ENCODE measurements at places on chromosomes 1 and 21.

- DNase-seq, result peak; percentile 91
Observed at GRCh38 chr21:45295576-45296365, 8.1 kb upstream of the POFUT2 start.

DNA sequence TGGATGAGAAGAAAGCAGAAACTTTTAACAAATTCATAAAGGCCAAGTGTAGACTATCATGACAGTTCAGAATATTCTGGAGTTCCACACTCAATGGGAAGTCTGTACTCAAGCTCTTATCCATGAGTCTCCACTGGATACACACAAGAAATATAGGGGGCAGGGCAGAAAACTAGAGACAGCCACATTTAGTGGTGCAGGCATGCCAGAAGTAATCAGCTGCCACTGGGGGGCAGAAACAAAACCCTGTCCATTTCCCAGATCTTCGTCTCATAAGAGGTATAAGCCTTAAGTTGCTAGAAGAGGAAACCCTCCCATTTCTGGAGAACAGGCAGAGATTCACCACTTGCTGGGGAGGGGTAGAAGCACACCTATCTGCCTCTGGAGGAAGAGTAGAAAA lies 166.8 kb upstream of the GALNT2 start:
- no peak for DNase-seq

- DNase-seq, result peak; percentile 83
Observed at GRCh38 chr1:156096640-156097391, 14.6 kb upstream of the MEX3A start.

GRCh38 chr21:14890141-14890540 lies 174.7 kb downstream of the NRIP1 start:
- DNase-seq, result no peak

DNA sequence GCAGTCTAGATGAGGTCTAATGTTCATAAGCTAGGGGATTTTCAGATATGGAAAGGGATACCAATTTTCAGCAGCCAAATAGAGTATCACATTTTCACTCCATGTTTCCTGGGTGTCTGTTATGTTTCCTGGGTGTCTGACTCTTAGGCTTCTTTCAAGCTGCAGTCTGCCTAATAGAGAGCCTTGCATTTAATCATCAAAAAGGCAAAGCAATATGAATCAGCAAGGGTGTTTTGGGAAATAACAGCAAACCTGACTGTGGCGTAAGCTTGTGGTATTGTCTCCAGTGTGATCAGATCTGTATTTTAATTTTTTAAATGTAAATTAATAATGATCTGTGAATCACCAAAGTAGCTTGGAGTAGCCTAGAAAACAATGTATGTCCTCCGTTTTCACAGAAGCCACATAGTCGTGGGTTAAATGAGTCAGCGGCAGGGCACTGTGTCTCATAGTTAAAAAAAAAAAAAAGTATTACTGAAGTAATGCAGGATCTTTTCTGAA lies 10.4 kb downstream of the LGALS8 start:
- DNase-seq, result peak; percentile 70

DNA sequence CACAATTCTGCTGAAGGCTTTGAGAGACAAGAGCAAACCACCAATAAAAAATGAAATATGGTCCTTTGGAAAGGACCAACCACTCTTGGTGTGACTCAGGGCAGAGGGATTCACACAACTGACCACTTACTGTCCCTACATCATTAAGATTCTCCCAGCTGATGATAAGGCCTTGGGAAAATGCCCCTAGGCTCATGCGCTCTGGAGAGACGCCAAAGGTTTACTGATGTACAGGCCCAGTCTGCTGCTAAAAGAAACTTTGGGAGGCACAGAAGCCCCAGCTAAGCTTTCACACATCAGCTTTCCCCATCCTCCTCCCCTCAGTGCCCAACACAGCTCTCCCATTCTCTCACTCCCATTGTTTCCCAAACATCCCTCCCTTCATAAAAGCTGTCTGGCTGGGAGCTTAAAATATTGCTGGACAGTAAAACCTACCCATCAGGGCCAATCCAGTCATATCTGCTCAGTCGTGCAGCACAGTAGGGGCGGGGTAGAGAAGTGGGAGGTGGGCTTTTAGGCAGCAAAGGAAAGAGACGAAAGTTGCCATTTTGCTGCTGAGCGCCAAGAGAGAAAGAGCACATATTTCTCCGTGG lies at the start of gene GJA8:
TSS of gene GJA8 (plus strand) at position 543 of the 593 bp plus-strand sequence. CDS start 5,161 bp downstream, outside the sequence.
- no peak for DNase-seq

DNA sequence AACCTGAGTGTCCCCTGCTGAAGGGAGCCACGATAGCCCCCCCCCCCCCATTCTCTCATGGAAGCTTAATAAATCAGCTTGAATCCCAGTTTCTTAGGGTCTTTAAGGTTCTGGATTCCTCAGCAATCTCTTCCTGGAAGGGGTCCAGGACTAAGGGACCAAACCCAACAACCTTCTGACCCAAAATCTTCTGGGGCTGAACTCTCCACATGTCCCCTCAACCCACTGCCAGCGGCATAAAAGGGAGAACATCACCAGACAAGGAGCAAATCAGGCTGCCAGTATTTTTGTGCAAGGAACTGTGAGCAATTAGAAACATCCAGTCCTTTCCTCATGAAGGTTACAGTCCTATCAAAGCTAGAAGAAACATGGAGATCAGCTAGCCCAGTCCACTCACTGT lies 12.7 kb upstream of the LORICRIN start:
- DNase-seq, result no peak

Measured in fibroblast of skin of right quadriceps (primary cell).